GOT3 (cell line): ENCODE measurements at places on chromosomes 5 and 9.
A peak's percentile ranks its signal among the peaks of the same experiment; 100 is the strongest.

- DNase-seq: no peak
These were observed 3.0 kb downstream of the MXD3 start for GRCh38 chr5:177308740-177309139.

DNA sequence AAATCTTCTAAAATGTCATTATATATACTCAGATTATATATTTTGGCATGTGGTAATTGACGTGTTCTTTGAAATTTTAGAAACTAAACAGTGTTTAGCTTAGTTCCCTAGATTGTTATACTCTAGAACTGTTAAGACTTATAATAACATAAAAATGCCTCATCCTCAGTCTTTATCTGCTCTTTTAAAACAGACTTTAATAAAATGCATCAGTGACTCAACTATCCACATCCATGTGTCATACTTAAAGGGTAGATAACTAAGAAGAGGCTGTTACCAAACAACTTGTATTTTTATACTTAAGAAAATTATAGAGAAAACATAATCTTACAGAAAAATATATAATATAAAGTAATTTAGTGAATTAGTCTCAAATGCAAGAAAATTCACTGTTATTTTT, 15.2 kb downstream of the NFIL3 start:
- no peak for DNase-seq

DNA sequence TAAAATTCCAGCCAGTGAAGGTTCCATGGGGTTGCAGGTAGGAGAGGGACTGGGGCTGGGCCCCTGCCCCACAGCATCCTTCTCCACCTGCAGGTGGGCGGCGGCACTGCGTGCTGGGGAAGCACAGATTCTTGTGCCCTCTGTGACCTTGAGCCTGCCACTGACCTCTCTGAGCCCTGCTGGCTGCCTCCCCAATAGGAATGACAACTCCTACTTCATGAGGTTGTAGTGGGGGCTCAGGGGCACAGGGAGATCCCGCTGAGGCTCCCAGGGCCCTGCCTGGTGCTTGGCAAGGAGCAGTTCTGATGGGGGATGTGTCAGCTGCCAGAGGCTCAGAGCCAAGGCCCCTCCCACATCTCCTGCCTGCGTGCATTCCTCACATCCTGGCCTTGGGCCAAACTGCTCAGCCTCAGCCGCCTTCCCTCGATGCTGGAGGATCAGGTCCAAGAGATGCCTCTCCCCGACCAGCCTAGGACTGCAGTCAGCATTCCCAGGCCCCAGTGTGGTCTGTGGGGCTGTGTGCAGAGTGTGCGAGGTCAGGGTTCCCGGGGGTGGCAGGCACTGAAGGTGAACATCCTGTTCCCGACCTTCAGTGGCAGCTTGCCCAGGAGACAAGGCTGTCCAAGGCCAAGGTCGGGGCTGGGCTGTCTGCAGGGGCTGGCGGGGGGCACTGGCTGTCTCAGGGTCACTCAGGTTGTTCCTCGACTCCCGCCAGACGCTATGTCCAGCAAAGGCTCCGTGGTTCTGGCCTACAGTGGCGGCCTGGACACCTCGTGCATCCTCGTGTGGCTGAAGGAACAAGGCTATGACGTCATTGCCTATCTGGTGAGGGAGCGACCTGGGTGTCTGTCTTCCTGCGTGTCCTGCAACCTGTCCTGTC, 7.0 kb downstream of the ASS1 start:
- DNase-seq: no peak

- DNase-seq: no peak
These were observed at the start of the genes EIF4E1B and SNCB for GRCh38 chr5:176629853-176630680. EIF4E1B (plus strand) TSS chr5:176630675; CDS start chr5:176642788, 12,113 bp downstream. SNCB (minus strand) TSS chr5:176630534; CDS start chr5:176629654, 880 bp downstream.

DNA sequence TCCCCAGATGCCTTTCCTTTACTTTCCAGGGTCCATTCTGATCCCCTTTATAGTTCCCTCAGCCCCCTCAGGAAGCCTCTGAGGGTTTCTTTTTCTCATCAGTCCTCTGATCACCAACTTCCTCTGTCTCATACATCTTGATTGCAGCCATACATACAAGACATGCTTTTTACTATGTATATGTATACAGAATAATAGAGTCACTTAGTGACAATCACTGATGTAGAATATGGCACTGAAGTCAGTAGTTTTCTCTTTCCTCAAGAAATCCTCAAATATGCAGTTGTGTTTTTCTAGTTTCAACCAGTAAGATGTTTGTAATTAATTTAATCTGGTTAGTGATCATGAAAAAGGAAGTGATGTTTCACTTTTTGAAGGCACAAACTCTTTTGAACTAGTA, 364.1 kb downstream of the MAN2A1 start:
- DNase-seq: no peak

- DNase-seq: no peak
These were observed 83.2 kb upstream of the PAPPA start for GRCh38 chr9:116070256-116070914.

GRCh38 chr5:57717555-57717954, 234.9 kb upstream of the ACTBL2 start:
- DNase-seq: no peak

- no peak for DNase-seq
These were observed 34.0 kb downstream of the ZNF618 start for GRCh38 chr9:113910036-113910639.

DNA sequence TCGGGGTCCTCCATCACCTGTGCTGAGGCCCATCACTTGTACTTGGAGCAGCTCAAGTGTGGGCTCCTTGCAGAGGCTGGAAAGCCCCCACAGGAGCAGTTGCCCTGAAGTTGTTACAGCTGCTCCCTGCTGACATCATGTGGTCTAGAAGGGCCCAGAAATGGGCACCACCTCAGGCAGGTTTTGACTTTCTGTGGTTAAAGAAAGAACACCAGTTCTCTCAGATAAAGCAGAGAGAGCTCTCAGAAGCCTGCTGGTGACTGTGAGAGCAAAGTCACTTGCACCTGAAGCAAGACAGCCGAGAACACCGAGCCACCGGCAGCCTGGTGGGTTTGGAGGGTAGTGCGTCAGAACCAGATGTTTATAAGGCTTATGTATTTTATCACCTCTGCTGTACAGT, 70.4 kb downstream of the MVB12B start:
- DNase-seq: no peak

- DNase-seq: peak; percentile 66
These were observed 2.0 kb downstream of the VCAN start for GRCh38 chr5:83473346-83474160.

DNA sequence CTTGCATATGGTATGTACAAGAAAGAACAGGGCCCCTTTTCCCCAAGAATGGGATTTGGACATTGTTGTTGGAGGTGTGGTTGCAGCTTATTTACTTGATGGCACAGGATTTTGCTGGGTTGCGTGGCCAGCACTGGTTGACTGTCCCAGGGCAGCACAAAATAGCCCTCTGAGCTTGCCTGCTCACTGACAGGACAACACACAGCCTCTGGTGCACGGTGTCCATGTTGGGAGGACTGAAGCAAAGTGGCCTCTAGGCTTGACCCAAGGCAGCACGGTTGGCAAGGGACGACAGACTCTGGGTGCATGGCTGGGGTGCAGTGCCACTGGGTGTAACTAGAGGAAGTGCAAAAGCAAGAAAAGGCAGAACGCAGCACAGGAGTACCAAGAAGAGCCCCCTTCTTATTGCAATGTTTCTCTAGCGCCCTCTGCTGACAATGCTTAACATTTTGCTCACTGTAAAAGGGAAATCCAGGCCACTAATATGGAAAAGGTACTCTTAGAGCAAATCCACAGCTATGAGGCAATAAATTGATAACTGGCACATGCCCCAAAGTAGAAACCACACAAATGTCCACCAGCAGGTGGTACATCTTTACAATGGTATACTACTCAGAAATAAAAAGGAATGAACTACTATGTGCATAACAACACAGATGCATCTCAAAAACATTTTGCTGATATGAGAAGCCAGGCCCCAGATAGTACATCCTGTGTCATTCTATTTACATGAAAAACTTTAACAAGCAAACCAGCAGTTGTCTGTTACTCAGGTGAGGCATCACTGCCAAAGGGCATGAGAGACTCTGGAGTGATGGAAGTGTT, 47.4 kb upstream of the BARX1 start:
- DNase-seq: no peak

- DNase-seq: no peak
These were observed 353.4 kb upstream of the PANK3 start for GRCh38 chr5:168932400-168933189.

- no peak for DNase-seq
These were observed 49.6 kb upstream of the PLIN2 start for GRCh38 chr9:19176856-19177255.

- no peak for DNase-seq
These were observed 250.1 kb downstream of the FAM170A start for GRCh38 chr5:119879446-119879845.

GRCh38 chr9:114792396-114792795, 13.4 kb downstream of the TNFSF15 start:
- no peak for DNase-seq

DNA sequence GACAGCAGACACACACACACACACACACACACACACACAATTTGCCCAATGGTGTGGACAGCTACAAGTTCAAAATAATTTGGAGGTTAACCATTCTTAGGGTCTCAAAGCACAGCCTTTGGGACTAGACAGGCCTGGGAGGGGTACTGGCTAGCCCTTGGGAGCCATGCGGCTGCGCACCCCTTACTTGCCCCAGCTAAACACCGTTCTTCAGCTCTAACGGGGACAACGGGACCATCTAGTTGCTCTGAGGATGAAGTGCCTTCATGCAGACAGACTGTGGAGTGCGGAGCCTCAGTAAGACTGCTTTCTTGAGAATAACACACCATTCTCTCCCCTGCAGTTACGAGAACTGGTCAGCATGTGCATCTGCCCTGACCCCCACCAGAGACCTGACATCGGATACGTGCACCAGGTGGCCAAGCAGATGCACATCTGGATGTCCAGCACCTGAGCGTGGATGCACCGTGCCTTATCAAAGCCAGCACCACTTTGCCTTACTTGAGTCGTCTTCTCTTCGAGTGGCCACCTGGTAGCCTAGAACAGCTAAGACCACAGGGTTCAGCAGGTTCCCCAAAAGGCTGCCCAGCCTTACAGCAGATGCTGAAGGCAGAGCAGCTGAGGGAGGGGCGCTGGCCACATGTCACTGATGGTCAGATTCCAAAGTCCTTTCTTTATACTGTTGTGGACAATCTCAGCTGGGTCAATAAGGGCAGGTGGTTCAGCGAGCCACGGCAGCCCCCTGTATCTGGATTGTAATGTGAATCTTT, 64.6 kb downstream of the PSMB7 start:
- no peak for DNase-seq

DNA sequence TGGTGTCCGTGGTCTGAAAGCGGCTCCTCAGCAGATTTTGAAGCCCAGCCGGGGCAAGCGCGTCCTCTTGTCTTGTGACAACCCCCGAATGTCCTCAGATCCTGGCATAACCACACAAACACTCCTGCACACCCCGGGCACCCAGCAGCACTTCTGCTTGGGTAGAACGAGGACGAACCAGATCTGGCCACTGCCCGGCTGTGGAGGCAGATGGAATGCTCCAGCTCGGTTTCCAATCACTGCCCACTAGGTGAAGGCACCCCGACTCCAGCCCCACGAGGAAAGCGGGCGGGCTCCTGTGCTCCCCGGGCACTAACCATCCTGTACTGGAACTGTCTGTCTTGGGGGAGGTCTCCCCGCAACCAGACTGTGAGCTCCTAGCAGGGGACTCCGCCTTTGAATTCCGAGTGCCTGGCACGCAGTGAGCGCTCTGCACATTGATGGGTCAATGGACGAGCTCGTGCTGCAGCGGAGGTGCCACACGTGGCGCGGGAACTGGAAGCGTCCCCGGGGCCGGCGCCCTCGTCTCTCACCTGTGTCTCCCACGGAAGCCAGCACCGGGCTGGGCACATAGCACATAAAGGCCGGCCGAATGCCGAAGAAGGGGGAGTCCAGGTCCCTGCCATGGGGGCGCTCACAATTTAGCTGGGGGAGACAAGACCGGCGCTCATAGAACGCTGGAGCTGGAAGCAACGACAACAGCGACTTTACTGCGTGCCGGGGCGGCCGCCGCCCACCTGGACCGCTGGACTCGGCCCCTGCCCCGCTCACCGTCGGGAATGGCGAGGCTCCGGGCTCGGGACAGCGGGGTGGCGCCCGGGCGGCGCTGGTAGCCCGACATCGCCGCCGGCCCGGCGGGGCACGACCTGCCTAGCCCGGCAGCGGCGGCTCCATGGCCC, 608 bp downstream of the ENTR1 start:
- DNase-seq: no peak

- no peak for DNase-seq
These were observed 47.0 kb upstream of the ZNF169 start for GRCh38 chr9:94212091-94212490.

GRCh38 chr5:139561655-139562451, 714 bp downstream of the UBE2D2 start:
- DNase-seq: no peak

DNA sequence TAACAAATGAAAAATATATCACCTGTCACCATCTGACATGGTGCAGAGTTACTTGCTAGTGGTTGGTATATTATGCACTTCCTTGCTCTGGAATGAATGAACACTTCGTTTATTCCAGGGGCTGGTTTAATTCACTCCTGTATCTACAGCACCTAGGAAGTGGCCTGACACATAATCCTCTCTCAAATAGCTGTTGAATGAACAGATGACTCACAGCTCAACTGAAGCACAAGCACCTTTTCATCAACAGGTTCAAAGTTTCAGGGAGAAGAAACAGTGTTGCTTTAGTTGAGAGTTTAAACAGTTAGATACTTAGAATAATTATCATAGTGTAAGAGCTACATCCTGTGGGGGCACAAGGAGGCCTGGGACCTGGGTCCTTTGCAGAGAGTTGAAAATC, 135.0 kb upstream of the DAP start:
- DNase-seq: no peak

DNA sequence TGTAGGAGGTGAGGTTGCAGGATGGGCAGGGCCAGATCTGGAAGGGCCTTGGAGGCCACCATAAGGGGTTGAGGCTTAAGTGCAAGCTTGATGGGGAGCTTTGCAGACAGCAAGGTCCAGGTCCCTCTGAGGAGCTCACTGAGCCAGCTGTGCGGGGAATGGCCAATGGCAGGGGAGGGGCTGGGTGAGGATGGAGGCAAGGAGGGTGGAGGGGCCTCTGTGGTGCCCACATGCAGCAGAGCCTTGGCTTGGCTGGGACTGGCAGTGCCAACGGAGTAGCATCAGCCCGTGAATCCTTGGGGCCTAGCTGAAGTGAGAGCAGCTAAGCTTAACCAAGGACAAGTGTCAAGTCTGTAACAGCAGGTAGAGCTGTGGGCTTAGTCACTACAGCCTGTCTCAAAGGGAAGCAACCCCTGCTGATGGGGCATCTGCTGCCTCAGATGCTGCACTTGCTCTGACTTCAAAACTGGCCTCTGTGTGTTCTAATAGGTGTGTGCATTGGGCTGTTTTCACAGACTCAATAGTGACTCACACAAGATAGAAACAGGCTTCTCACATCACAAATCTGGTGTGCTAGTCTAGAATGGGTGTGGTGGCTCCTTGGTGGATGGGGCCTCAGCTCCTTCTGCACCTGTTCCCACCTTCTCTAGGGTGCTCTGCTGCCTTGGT, 16.3 kb downstream of the GALNT12 start:
- no peak for DNase-seq

DNA sequence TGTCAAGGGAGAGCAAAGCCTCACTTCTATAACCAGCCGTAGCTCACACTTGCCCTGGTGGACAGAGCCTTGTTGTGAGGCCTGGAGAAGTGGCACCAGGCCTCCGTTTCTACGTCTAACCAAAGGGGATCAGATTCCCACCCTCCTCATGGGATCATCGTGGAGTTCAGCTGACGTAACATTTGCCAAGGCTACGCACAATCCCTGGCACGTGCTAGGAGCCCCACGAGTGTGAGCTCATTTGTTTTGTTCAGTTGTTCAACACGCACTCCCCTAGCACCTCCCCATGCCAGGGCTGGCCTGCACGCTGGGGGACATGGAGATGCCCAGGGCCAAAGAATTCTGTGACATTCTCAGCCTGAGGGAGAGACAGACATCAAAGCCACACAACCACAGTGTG, 23.1 kb downstream of the ADGRD2 start:
- no peak for DNase-seq
